ENCODE measurements at places on chromosomes 16 and 17.
A peak's percentile ranks its signal among the peaks of the same experiment; 100 is the strongest.

DNA sequence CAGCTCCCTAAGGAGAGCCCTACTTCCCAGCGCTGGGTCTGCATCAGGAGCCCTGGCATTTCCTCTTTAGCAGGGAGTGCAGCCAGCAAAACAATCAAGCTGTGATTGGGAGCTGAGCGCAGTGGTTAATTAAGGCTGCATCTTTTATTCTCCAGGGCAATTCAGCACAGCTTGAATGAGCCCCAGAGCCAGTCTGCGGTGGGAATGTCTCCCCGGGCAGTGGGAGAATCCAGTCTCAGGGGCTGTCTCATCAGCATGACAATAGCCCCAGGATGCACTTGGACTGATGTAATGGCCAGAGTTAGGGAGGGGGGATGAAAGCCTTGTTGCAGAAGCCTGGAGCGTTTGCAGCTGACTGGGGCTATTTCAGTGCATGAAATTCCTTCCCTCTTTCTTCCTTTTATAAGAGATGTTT is 292.6 kb upstream of the SOX9 start:
- peak; percentile 14 for DNase-seq

GRCh38 chr16:73945631-73946030 is 351.0 kb upstream of the PSMD7 start:
- DNase-seq, result no peak

GRCh38 chr16:68283346-68283745 is 19.0 kb downstream of the SLC7A6 start:
- DNase-seq, result no peak

DNA sequence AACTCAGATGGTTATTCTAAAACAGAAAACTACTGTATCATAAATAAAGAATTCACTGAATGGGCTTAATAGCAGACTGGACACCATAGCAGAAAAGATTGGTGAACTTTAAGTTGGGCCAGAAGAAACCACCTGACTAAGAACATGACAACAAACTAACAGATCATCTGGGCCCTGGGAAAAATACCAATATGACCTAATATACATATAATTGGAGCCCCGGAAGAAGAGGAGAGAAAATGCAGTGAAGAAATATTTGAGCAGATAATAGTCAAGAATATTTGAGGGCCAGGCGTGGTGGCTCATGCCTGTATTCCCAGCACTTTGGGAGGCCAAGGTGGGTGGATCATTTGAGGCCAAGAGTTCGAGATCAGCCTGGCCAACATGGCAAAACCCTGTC is 25.5 kb upstream of the SDK2 start:
- DNase-seq, result no peak

- no peak for DNase-seq
Observed at GRCh38 chr16:7339700-7340099, 7.1 kb downstream of the RBFOX1 start.

Measured in BJ (cell line).